LoVo (cell line): ENCODE measurements at places on chromosomes 2 and 18.

DNA sequence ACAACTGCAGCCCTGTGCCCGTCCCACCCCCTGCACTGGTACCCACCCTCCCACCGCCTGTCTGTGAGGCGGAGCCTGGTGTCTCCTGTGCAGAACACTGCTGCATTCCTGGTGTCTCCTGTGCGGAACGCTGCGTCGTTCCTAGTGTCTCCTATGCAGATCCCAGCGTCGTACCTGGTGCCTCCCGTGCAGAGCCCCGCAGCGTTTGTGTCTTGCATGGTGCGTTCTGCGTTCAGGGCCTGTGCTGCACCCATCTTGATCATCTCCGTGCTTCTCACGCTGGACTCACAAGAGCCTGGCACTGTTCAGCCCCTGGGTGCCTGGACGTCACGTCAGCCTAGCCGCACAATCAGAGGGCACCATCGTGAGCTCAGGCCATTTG, 248.6 kb upstream of the SALL3 start:
- DNase-seq: no peak

DNA sequence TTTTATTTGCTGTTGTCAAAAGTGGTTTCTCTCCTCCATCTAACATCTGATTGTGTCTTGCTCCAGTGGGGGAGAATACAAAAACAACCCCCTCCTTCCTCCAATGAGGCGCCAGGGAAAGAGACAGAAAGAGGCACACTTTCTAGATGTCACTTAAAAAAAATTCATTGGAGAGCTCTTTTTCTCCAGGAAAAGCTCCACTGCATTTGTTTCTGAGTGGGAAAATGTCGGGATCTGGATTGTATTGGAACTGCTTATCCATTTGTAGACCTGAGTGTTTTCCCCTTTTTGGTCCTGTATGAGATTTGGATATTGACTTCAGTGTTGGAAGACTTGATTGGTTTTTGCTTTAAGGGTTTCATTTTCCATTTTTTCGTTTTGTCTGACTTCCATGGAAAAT, 995 bp downstream of the MBD5 start:
- no peak for DNase-seq

- peak; percentile 36 for DNase-seq
Observed at GRCh38 chr18:47944972-47945852, 14.8 kb upstream of the SMAD2 start.

- no peak for DNase-seq
Observed at GRCh38 chr2:74792282-74792681, 41.6 kb upstream of the HK2 start.

DNA sequence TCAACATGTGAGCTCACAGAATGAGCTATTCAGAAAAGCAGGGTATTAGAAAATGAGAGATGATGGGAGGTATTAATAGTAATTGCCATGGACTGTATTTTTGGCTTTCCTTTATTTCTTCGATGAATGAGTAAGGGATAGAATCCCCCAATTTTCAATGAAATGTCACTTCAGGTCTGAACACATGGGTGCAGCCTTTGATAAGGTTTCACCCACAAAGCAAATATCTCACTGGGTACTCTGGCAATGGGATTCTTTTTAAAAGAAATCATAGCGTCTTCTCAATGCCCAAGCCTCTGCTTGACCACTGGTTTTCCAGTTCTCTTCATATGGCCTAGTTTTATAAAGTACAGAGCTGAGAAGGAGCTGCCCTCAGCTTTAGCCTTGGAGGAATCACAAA, 610.5 kb upstream of the FANCL start:
- no peak for DNase-seq

DNA sequence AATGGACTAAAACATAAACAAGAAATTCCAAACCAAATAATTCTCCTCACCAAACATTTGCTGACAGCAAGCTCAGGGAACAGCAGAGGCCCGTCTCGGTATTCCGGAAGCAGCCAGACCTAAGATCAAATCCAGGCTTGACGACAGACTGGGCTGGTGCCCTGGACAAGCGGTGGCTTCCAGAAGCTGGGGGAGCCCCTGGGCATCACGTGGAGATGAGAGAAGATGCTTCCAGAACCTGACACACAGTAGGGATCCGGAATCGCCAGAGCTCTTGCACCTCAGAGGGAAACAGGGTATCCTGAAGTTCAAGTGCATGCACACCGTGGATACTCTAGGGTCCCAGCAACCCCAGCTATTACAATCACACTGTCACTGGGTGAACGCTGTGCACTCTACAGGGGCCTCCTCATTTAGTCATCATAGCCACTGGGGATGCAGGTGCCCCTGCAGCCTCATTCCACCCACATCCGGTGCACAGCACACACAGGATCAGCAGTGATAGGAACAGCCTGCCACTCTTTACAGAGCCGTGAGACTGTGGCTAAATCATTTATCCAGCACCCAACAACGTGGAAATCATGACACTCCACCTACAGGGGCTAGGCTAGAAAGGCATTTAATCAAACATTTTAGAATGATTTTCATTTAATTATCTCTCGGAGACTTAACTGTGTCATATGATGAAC, 102.6 kb downstream of the HDAC4 start:
- DNase-seq: no peak

DNA sequence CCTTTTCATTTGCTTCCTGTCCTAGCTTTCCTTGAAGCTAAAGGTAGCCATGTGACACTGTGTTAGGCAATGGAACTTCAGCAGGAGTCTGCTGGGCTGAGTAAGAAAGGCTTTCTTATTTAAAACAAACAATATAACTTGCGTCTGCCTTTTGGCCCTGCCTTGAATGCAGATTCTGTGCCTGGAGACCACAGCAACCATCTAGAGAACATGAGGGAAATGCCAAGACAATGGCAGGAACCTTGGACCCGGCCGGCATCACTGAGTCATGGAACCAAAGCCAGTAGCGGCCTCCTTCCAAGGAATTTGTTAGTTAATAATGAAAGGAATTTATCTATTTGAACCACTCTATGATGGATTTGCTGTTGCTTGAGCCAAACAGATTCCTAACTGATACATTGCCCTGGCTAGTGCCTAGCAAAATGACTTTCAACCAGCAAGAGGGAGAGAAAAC, 207.5 kb upstream of the EPHA4 start:
- DNase-seq: no peak

DNA sequence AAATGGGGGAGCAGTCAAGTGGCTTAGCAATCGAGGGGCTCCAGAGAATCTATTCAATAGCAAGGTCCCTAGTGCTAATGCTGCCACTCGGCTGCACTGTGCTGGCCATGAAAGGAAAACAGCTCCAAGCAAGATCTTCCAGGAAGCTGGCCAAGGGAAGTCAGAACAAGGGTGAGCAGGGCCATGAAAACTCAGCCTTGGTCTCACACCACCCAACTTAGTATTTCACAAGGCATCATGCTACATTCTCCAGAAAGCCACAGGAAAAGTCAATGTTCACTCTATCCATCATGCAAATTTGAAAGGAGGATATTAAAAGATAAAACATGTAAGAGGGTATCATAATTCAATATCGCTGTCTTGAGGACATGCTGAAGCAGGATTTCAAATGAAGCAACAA, 35.7 kb downstream of the NRP2 start:
- no peak for DNase-seq

DNA sequence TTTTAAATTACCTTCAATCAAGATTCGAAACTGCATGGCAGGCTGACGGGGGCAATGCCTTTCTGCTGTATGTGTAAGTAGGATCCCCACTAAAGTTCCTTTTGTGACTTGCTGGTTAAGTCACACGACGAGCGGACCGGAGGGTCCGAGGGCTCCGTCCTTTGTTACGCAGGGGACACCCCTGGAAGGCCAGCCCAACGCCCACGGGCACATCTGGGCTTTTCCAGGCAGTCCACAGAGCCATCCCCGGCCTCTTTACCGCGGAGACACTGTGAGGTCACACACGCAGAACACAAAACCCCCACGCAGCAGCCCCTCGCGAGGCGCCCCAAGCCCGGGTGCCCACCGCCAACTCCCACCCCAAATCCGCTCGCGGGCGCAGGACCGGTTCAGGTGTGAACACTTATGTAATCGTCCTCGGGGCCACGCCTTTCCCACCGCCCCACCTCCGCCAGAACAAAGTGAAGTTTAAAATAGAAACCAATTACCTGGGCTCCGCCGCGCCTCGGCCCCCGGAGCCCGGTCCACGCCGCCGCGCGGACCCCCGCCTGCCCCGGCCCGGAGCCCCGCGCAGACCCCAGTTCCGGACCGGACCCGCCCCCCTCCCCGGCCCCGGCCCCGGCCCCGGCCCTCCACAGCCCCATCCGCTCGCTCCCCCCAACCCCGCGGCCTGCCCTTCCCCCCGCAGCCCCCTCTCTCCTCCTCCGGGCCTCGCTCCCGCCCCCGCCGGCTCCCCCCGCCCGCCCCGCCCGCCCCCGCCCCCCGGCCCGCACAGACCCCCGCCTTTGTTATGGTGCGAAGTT, 4.2 kb downstream of the ZNF516 start:
- peak; percentile 36 for DNase-seq

GRCh38 chr2:241659150-241659739, 21.8 kb downstream of the ATG4B start:
- DNase-seq: no peak

DNA sequence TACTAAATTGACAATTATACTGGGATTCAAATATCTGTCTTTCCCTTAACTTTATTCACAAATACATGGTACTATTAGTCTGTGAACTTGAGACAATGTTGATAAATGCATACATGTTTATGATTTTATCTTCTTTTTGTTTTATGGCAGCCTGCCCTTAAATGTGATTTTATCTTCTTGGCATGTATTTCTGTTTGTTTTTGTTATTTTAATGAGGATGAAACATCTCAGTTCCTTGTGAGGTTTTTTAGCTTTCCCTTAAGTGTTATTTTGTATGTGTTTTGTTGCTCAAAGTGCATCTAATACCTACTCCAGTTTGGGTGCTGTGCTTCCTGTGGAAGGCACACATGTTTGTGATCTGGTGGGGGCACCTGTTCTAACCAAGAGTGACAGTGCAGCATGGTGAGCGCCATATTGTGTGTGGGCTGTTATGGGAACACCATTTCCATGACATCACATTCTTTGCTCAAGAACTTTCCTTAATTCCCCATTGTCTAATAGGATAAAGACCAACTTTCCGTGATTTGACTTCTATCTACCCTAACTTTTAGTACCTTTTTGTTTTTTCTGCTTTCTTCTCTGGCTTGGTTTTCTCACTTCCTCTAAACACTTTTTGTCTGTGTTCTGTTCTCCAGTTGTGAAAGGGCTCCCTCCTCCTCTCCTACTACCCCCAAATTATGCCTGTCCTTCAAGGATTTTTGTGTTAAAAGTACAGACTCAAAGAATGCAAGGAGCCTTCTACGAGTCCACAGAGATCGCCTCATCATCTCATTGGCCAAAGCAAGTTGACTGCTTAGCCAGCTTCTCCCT, 162.1 kb upstream of the TTC39C start:
- DNase-seq: no peak

DNA sequence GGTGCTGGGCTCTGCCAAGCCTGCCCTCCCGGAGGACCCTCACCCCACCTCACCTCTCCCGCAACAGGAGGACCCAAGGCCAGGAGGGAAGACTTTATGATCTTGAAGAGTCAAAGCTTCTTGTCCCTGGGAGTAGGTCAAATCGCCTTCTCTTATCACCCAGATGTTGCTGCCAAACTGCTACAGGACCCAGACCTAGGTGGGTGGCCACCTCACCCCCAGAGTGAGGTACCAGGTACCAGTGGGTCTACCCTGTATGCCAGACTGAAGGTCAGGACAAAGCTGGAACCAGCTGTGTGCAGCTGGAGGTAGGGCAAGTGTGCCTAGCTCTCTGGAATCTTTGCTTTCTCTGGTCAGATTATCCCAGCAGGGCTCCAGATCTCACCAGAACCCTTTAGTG, 197.2 kb downstream of the ZFP36L2 start:
- DNase-seq: no peak

- DNase-seq: no peak
Observed at GRCh38 chr2:178777577-178777976, 29.6 kb downstream of the TTN start.

DNA sequence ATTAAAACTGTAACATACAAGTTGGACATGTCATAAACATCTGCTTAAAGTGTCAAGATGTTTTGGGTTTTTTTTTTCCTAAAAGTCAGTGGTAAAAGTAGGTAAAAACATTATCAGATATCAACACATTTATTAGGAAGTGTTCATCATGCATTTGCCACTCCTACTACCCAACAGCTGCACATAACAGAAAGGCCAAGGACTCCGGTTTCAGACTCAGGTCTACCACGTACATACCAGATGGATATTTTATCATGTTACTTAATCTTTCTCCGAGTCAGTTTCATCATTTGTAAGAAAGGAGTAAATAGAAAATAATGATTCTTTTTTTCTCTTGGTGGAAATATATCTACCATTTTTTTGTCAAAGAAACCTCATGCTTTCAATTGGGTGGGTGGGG, 192.3 kb downstream of the UBE2E3 start:
- no peak for DNase-seq

DNA sequence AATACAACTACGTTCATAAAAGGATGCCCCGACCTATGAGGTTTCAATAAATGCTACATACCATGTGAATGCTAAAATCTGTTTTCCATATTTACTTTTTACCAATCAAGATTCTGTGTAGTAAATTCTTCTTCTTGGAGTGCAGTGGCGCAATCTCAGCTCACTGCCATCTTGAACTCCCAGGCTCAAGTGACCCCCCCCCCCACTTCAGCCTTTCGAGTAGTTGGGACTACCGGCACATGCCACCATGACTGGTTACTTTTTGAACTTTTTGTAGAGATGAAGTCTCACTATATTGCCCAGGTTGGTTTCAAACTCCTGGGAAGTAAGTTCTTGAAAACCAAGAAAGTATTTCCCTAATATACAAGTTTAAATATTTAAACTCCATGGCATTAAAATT, 14.4 kb upstream of the USP34 start:
- DNase-seq: no peak

- DNase-seq: no peak
Observed at GRCh38 chr2:65482971-65483370, 50.6 kb upstream of the SPRED2 start.

DNA sequence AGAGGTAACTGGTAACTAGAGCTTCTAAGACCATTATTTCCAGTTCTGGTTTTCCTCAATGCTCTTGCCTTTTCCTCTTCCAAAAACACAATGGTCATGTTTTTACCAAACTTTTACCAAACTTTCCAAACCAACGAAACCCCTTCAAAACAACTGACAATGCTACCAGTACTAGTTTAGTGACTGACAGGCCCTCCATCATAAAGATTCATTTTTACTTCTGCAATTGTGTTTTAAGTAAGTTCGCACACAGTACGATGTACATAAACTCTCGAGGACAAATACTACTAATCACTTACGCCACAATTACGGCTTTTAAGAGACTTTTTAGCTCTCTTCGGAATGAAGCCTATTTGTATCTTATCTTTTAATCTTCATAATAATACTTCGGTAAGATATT, 900 bp downstream of the C18orf32 start:
- DNase-seq: no peak

GRCh38 chr2:151916632-151917031, 88.4 kb upstream of the ARL5A start:
- DNase-seq: no peak
